ENCODE measurements at places on chromosomes 7 and 10.

- DNase-seq = no peak
Measured at GRCh38 chr7:133945497-133945896, 181.6 kb upstream of the LRGUK start.

GRCh38 chr10:125113691-125114371 is 46.5 kb downstream of the CTBP2 start:
- DNase-seq = no peak

DNA sequence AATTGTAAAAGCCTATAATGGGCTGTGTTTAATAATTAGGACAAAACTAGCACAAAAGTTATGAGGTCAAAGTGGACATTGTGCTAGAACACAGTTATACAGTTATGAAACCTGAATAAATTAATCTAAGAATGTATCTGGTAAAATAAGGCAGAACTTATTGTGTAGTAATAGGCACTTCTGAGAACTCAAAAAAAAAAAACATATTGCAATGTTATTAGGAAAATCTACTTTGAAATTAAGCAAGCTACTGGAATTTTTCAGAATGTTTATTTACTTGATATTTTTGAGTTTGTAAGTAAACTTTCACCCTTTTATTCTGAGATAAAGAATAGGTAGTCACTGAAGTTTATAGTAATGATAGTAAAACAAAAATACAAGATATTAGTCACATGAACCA is 135.8 kb upstream of the ABCB5 start:
- no peak for DNase-seq

DNA sequence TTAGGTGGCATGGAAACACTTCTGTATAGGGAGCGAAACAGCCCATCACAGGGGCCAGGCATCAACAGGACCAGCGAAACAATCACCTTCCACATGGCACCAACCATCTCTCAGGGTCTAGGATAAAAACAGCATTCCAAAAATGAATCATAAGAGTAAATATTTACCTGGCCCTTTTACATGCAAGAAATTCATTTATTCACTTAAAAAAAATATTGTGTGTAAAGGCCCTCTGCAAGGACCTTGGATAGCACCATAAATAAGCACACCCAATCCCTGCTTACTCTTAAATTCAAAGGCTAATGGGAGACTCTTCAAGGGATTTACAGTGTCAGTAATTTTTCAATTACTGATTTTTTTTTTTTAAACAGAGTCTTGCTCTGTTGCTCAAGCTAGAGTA is 25.4 kb downstream of the CPVL start:
- DNase-seq = no peak

- no peak for DNase-seq
Measured at GRCh38 chr7:88328787-88329186, 22.1 kb upstream of the STEAP4 start.

DNA sequence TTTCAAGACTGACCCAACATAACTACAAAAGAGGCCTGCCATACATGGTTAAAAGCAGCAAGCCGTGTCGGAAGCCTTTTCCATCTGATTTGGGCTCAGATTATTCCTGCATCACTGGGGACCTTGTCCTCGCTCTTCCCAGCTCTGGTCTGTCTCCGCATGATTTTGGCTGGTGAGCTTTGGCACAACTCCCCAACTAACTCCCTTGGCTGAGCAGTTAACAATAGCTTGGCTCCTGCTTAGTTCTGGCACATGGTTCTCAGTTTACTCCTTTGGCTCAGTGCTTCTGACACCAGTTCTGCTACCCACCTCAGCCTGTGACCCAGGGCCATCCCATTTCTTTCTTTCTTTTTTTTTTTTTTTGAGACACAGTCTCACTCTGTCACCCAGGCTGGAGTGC is 17.0 kb downstream of the AGK start:
- DNase-seq = no peak

DNA sequence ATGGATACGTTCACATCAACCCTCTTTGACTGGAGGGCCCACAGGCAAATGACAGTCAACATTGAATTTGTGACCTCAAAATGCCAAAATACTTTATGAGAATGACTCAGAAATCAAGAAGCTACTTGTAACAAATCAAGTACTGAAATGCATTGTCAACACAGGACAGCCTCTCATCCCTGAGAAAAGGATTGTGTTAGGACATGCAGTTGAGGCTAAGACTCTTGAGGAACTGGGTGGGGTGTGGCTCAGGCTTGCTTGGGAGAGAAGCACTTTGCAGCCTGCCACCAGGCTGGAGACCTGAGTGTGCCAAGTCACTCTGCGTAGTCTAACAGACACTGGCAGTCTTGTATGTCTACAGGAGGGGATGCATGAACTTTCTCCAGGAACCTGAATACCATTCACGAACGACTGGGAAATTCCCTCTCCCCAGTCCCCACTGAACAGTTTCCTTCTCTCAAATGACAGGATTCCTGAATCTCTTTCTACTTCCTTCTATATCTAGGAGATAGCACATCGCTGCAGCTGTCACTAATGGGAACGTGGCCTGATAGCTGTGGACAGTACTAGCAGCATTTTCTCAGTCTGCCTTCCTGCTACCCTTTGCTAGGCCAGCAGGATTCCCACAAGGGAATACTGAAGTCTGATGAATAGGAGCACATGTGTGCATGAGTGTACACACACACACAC is 3.3 kb upstream of the SMO start:
- DNase-seq = no peak

DNA sequence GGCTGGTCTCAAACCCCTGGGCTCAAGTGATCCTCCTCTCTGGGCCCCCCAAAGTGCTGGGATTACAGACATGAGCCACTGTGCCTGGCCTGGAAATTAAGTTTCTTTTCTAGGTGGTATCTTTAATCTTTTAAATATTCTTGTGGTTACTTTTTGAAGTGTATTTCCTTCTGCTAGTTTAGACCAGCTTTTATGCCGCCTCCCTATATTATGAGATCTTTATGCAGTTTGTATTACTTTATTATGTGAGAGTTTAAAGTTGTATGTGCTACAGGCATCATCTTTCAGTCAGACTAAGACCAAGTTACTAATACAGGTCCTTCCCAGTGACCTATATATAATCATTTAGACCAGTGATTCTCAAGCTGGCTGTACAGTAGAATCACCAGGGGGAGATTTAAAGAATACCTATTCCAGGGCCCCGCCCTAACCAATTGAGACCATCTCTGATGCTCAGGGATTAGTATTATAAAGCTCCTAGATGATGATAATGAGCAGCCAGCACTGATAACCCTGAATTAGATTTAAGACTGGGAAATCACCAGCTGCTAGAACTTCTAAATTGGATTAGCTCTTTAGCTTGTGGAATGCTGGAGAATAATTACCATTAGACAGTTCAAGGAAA is 11.3 kb downstream of the INPP5F start:
- no peak for DNase-seq

- no peak for DNase-seq
Measured at GRCh38 chr10:3090914-3091787, 23.8 kb downstream of the PFKP start.

- DNase-seq = peak; percentile 34
Measured at GRCh38 chr10:98425511-98426352, 10.8 kb upstream of the PYROXD2 start.

DNA sequence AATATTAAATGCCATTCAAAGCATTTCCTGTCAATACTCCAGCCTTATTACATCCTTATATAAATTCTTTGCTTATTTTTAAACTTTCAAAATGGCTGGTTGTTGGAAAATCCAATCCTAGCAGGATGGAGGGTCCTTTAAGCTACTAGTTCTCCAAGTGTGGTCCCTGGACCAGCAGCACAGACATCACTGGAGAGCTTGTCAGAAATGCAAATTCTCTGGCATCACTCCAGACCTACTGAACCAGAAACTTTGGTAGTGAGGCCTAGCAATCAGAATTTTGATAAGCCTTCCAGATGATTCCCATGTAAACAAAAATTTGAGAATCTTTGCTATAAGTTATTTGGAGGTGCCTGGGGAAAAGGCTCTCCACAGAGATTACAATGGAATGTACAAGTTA is 43.8 kb downstream of the CALCR start:
- no peak for DNase-seq

- DNase-seq = no peak
Measured at GRCh38 chr7:48101968-48102367, 12.9 kb downstream of the UPP1 start.

DNA sequence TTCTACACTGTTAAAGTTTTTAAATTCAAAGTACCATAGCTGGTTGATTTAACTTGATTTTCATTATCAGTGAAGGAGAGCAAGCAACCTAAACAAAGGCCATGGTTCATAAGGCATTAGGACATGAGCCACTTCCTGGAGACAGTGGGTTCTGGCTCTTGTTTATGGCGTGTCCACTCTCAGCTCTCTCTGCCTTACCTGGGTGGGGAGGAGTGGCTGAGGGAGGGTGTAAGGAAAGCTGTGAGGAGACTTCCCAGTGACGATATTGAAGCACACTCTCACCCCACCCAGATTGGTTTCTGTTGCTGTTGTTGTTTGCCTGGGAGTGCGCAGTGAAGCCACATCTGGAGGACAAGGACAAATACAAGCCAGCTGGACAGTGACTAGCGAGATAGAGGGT is 365.3 kb upstream of the FZD8 start:
- no peak for DNase-seq

DNA sequence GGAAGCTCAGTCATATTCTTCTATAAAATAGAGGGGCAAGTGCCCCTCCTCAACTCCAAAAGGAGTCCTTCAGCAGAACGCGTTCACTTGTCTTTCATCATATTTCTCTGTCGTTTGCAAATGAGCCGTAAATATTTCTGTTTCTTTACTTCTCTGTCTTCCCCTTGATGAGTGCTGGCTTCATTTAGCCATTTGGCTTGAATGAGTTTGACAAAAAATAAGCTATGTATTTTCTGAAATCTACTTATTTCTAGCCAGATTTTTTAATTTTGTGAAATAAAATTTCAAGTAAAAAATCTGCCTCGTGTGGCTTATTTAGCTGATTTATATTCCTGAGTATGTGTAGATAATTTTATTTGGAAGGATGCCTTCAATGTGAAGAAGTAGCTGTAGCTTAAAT is 170.8 kb upstream of the DGKB start:
- no peak for DNase-seq

DNA sequence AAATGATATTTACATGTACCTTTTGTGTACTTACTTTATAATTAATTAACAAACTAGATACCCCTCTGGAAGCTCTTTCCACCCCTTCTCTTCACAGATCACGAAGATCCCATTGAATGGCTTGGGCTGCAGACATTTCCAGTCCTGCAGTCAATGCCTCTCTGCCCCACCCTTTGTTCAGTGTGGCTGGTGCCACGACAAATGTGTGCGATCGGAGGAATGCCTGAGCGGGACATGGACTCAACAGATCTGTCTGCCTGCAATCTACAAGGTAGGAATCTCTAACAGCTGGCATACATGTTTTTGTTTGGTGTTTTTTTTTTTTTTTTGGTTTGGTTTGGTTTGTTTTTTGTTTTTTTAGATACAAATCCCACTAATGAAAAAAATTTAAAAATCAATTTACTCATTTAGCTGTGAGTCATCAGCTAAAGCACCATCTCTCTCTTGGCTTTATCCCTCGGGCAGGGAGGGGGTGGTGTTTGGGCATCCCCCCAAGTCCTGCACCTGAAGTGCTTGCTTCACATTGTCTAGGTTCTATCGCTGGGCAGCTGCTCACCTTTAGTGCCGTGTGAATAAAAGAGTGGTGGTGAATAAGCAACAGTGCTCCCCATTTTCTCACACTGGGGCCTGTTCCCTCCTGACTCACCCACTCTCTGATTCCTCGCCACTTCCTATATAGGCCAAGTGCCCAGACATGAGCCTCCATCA is 68.9 kb downstream of the MET start:
- no peak for DNase-seq

DNA sequence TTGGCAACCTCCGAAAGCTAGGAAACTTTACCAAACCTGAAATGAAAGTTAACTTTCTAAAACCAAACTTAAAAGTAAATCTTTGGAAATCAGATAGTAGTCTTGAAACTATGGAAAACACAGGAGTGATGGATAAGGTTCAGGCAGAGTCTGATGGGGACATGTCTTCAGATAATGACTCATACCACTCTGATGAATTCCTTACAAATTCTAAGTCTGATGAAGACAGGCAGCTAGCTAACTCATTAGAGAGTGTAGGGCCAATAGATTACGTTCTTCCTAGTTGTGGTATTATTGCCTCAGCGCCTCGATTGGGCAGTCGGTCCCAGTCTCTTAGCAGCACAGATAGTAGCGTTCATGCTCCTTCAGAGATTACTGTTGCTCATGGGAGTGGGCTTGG is 45.9 kb downstream of the MCMBP start:
- no peak for DNase-seq

GRCh38 chr7:99311702-99312101 is 14.0 kb upstream of the ARPC1A start:
- DNase-seq = no peak

All from MM.1S (cell line).